Stimulated activated CD8-positive, alpha-beta memory T cell treated with anti-CD3 and anti-CD28 coated beads, Interleukin-12 subunit alpha, Interleukin-12 subunit beta, amount 100 ng/mL, for 4 hours (primary cell): ENCODE measurements at places on chromosomes 2 and 18.

DNA sequence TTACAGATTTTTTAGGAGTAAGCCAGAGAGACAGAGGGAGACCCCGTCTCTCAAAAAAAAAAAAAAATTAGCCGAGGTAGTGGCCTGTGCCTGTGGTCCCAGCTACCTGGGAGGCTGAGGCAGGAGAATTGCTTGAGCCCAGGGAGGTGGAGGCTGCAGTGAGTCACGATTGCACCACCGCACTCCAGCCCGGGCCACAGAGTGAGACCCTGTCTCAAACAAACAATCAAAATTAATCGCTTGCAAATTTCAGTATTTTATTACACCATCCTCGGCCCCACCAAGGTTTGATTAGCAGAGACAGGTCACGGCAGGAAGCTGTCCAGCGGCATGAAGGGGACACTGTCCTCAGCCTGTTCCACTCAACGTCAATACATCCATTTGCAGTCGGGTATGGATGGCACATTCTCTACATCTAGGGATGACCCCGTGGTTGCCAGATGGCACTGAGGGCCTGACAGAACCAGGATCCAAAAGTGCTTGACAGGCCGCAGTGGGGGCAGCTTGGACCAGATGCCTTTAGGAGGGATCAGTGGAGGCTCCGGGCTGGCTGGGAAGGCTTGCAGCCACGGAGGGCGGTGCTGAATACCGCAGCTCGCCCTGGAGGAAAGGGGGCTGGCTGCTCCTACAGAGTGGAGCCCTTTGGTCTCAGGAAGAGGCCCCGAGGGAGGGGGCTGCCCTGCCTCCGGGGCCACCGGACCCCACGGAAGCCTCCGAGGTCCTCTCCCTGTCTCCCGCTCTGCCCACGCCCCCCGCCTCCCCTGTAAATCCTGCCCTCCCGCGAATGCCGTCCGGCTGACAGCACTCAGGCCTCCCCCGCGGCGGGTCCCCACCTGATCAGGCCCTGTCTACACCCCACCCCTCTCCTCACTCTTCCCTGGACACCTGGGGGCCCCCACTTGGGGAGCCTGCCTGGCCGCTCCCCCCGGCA lies 13.1 kb downstream of the ASPRV1 start:
- no peak for DNase-seq

DNA sequence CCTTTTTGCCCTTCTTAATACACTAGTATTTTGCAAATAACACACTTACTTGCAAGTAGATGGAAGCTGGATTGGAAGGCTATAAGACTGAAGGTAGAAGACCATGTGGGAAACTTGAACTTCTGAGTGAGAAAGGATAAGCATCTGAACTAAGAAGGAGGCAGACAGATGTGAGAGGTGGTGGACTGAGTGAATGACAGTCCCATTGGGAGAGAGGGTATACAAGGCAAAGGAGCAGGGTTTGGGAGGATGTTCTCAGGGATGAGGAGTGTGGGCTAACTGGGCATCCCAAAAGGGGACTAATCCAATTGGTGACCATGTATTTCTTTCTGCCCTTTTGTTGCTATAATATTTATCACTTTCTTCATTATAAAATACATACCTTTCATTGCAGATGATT lies 20.4 kb upstream of the SESTD1 start:
- DNase-seq: no peak

DNA sequence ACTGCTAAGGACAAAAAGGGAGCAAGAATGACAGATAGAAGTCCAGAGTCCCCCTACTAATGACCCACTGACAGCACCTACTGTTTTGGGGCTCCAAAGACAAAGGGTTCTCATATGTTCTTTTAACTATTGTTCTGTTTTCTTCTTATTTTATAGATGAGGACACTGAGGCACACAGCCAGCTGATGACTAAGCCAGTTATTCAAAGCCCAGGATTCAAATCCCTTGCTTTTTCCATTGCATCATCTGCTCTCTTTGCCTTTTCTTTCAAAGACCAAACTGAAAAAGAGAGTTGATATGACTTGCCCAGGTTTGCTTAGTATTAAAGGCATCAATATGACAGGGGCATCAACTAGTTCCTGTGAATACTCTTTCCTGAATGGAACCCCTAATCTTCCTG lies 299.8 kb downstream of the LRATD1 start:
- DNase-seq: no peak

DNA sequence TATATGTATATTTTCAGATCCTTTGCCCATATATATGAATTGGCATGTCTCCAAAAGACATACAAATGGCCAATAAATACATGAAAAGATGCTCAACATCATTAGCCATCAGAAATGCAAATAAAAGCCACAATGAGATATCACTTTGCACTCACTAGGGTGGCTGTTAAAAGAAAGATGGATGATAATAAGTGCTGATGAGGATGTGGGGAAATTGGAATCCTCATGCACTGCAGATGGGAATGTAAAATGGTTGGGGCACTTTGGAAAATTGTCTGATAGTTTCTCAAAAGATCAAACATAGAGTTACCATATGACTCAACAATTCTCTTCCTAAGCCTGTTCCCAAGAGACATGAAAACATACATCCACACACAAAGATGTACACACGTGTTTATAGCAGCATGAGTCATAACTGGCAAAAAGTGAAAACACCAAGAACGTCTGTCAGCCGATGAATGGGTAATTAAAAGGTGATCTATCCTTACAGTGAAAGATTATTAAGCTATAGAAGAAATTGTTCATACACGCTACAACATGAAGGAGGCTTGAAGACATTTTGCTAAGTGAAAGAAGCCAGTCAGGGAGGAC lies 19.7 kb downstream of the NGEF start:
- DNase-seq: no peak

DNA sequence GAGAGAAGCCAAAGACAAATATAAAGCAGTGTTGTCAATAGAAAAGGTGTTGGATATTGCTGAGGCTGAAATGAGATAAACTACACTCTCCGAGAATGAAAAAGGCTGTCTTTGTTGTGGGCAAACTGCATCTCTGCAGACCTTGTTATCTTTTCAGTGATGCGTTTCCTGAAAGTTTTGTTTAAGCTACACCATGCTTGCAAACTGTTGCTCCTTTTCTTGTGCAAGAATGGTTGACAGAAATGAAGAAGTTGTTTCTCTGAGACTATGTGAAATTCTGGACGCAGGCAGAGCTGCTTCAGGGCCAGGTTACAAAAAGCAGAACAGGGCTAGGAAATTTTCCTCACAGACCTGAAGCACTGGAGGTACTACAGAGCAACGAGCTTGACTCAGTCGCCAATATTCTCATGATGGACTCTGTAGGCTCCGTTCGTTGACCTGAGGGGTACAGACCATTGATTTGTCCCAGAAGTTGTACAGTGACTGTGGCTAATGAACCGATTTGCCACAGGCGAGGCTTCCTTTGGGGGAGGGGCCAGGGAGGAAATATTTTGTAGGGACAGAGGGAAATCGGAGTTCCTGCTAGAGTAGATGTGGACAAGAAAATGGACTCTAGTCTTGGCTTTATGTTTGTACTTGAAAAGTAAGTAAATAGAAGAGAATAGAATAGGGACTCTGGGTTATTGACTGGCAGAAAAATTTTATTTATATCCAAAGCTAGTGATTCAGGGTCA lies 3.5 kb upstream of the ATL2 start:
- DNase-seq: no peak

GRCh38 chr18:61546590-61546989 lies 213.4 kb downstream of the CDH20 start:
- DNase-seq: no peak

GRCh38 chr2:27117995-27118524 lies 868 bp downstream of the CGREF1 start:
- no peak for DNase-seq

GRCh38 chr2:181153886-181154285 lies 173.5 kb downstream of the UBE2E3 start:
- no peak for DNase-seq

DNA sequence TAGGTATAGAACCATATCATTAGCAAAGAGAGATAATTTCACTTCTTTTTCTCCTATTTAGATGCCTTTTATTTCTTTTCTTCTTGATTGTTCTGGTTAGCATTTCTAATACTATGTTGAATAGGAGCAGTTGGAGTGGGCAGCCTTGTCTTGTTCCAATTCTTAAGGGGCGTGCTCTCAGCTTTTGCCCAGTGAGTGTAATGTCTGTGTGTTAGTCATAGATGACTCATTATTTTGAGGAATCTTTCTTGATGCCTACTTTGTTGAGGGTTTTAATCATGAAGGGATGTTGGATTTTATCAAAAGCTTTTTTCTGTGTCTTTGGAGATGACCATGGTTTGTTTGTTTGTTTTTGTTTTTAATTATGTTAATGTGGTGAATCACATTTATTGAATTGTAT lies 1453.1 kb upstream of the SLC39A10 start:
- DNase-seq: no peak

DNA sequence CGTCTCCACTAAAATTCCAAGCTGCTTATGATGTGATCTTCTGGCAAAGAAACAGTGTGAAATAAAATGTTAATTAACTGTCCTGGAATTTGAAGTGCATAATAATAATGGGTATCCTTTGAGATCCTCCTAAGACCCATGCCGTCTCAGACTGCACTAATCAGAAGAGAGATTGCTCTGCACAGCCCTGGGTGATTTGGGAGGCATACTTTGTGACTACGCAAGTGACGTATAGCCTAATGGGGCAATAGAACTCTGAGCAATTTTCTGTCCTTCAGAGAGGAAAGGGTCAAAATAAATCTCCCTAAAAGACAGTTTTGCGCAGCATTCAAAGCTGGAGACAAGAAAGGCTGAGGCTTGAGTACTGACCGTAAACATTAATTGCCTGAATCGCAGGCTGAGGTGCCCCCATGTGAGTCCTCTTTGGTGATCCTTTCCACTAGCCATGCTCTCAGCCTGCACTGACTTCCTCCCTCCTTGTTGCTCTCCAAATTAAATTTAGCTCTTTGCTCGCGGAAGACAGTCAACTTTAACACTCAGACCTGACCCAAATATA lies 76.0 kb downstream of the DPP4 start:
- DNase-seq: no peak

DNA sequence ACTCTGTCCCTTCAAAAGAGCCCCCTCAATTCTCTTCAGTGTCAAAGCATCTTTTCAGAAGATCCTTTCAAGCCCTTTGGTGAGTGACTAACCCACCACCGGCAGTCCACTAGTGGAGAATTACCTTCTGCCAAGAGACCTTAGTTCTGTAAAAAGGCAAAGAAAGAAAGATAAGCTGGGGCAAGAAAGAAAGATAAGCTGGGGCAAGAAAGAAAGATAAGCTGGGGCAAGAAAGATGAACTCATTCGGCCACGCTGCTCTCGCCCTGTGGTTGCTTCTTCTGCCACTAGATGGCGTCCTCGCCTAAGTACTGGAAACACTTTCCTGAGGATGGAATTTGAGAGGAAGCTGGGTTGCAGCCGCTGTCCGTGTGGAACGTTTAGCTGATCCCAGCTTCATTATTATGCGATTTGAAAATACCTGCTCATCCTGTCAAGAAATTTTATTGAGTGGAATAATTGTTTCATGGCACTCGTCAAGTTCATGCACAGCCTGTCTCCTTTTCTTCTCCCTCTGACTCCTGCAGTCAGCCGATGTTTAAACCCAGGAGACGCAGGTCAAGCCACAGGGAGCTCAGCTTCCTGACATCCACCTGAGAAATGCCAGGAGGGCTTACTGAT lies 17.3 kb upstream of the ANXA4 start:
- DNase-seq: peak; percentile 63

- no peak for DNase-seq
These were observed 16.9 kb downstream of the SLC66A2 start for GRCh38 chr18:79934311-79935097.

DNA sequence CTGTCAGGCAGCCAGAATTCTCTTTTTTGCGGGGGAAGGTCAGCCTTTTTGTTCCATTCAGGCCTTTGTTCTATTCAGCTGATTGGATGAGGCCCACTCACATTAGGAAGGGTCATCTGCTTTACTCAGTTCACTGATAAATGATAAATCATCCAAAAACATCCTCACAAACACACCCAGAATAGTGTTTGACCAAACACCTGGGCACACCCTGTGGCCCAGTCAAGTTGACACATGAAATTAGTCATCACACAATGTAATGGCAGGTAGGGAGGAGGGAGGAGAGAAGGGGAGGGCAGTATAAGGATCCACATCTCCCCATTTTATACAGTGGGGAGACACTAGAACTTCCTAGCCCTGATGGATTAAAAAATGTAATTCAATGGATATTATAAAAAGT lies 8.3 kb upstream of the RMC1 start:
- no peak for DNase-seq

DNA sequence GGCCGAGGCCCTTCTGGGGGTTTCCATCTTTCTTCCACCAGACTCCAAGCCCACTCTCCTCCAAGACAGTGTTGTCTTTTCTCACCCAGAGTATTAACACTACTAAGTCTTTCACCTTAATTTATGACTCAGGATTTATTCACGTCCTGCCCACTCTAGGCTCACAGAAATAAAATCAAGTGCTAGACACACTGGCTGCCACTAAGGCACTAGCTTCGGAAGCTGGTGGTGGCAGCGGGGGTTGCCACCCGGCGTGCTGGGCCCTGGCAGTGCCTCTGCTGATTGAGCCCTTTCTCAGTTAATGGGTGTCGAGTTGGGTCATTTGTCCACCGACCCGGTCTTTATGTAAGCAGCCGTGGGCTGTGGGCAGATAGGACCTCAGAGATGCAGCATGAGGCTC lies 93.6 kb upstream of the FZD5 start:
- DNase-seq: no peak

GRCh38 chr2:165633431-165633830 lies 160.6 kb downstream of the GALNT3 start:
- no peak for DNase-seq

- no peak for DNase-seq
These were observed 613.2 kb downstream of the SLC4A3 start for GRCh38 chr2:220240641-220241040.

GRCh38 chr18:59941331-59941730 lies 41.5 kb downstream of the PMAIP1 start:
- DNase-seq: no peak

- no peak for DNase-seq
These were observed 487.0 kb downstream of the TNS1 start for GRCh38 chr2:217515615-217516309.

GRCh38 chr2:219570194-219570923 lies 980 bp downstream of the OBSL1 start:
- no peak for DNase-seq

- no peak for DNase-seq
These were observed 34.1 kb downstream of the NHEJ1 start for GRCh38 chr2:219126555-219126954.
